Activated CD4-positive, alpha-beta memory T cell treated with anti-CD3 and anti-CD28 coated beads, Interleukin-2, amount 10 ng/mL, durations not matched to agents 7 days and 5 days (primary cell): ENCODE measurements at places on chromosomes 5 and 9. TPM values are rescaled to one million over a fixed set of nuclear protein-coding genes. Genes with fewer than 3 reads are reported as not detected.

WNK2 gene
- 0.05 TPM for total RNA-seq

SNX2 gene
- 53.0 TPM for total RNA-seq

PDZD2 gene
- total RNA-seq: not detected

CFAP90 gene
- not detected for total RNA-seq

CENPK gene
- 86.0 TPM for total RNA-seq

NR5A1 gene
- total RNA-seq: not detected

COL23A1 gene
- total RNA-seq: 0.10 TPM

NPR3 gene
- not detected for total RNA-seq

S1PR3 gene
- total RNA-seq: not detected

QRFP gene
- total RNA-seq: not detected

AK3 gene
- total RNA-seq: 34.6 TPM

TAF1L gene
- total RNA-seq: 0.05 TPM

SPOCK1 gene
- 0.86 TPM for total RNA-seq

TBC1D13 gene
- total RNA-seq: 21.4 TPM

CFAP157 gene
- total RNA-seq: not detected

GPR150 gene
- 1.7 TPM for total RNA-seq

IGFBPL1 gene
- total RNA-seq: not detected

LRRC70 gene
- total RNA-seq: 0.95 TPM

ABLIM3 gene
- total RNA-seq: 0.08 TPM

PCDHGA7 gene
- total RNA-seq: not detected

STKLD1 gene
- 0.65 TPM for total RNA-seq

MARCHF3 gene
- 0.70 TPM for total RNA-seq

CD274 gene
- 12.6 TPM for total RNA-seq

ELAVL2 gene
- total RNA-seq: not detected

DOLK gene
- 7.0 TPM for total RNA-seq

FAM78A gene
- total RNA-seq: 88.7 TPM

FIBCD1 gene
- total RNA-seq: not detected

PDE8B gene
- total RNA-seq: not detected
